ENCODE measurements at places on chromosomes 16 and 17.

- peak; percentile 84 for DNase-seq
- no peaks in the 10 kb centered on the region for H3K4me1 ChIP-seq
- H3K27me3 ChIP-seq, result no peaks in the 10 kb centered on the region
- H3K4me3 ChIP-seq, result no peak overlapping the region
These were observed 7.3 kb upstream of the IL34 start for GRCh38 chr16:70638814-70639792.

DNA sequence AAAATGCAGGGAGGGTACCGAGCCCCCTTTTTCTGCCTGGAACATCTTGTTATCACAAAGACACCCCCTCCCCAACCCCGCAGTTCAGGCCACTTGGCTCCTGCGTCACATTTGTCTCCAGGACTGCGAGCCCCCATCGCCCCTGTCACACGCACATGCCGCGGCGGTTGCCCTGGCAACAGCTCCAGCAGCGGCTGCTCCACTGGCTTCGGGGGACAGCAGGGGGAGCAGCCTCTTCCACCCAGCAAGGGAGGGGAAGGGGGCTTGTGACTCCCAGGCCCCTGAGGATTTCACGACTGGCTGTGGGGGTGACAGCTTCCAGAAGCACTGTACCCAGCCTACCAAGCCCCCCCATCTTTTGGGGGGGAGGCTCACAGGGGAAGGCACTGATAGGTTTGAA, 2.6 kb downstream of the BAIAP3 start:
- H3K4me3 ChIP-seq, result no peak overlapping the region
- H3K27ac ChIP-seq, result no peak overlapping the region
- no peaks in the 10 kb centered on the region for H3K36me3 ChIP-seq
- H3K4me1 ChIP-seq, result peaks cover 34% of the 10 kb centered on the region

DNA sequence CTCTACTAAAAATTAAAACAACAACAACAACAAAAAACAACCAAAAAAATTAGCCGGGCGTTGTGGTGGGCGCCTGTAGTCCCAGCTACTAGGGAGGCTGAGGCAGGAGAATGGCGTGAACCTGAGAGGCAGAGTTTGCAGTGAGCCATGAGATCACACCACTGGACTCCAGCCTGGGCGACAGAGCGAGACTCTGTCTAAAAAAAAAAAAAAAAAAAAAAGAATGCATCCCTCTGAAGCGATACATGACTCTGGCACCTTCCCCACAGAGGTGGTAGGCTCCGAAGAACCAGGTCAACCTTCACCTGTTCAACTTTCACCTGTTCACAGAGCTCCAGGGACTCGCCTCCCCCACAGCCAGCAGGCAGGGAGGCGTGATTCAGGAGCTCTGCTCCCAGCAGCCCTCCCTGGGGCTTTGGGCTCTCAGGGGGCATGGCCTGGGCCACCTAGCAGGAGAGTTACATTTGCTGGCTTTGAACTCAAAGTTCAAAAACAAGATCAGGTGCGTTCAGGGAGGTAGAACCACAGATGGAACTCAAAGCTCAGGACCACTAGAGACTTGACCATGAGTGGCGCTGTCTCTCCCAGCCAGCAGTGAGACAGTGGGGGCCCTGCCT, 5.6 kb downstream of the VAC14 start:
- peaks cover 10% of the 10 kb centered on the region for H3K4me1 ChIP-seq
- no peak overlapping the region for H3K27ac ChIP-seq
- no peak overlapping the region for H3K4me3 ChIP-seq
- H3K36me3 ChIP-seq, result no peaks in the 10 kb centered on the region
- no peaks in the 10 kb centered on the region for H3K27me3 ChIP-seq

DNA sequence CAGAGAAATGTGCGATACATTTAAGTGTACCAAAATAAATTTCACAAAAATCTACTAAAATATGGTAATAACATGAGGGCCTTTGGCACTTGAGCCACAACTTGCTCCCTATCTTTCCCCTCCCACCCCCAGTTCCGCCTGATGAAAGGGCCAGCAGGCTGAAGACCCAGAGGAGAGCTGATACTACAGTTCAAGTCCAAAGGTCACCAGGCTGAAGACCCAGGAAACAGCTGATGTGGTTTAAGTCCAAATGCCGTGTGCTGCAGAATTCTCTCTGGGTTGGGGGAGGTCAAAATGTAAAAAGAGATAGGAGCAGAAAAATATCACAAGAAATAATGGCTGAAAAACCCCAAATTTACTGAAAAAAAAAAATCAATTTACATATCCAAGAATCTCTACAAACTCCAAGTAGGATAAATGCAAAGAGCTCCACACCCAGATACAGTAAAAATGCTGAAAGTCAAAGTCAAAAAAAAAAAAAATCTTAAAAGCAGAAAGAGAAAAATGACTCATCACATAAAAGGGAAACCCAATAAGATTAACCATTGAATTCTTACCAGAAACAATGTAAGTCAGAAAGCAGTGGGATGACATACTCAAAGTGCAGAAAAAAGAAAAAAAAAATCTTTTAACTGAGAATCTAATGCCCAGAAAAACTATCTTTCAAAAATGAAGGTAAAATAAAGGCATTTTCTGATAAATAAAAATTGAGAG, 452.1 kb upstream of the ASIC2 start:
- H3K27me3 ChIP-seq, result no peaks in the 10 kb centered on the region
- no peak overlapping the region for H3K4me3 ChIP-seq
- H3K4me1 ChIP-seq, result no peaks in the 10 kb centered on the region
- no peak overlapping the region for H3K27ac ChIP-seq
- DNase-seq, result no peak
- H3K36me3 ChIP-seq, result no peaks in the 10 kb centered on the region

DNA sequence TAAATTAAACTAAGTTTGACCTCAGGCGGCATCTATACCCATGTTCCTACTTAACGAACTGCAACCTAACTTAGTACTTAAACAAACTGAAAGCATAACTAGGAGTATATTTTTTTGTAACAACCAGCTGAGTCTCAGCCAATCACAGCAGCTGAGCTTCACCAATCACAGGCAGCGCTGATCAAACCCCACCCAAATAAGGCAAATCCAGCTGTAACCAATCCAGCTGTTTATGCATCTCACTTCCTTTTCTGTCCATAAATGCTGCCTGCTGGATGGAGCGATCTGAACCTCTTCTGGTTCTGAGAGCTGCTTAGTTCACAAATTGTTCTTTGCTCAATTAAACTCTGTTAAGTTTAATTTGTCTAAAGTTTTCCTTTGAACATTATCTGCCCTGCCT, 131.3 kb downstream of the PMP22 start:
- peaks cover 4% of the 10 kb centered on the region for H3K4me1 ChIP-seq
- no peak overlapping the region for H3K4me3 ChIP-seq
- no peak overlapping the region for H3K27ac ChIP-seq
- H3K27me3 ChIP-seq, result no peaks in the 10 kb centered on the region
- DNase-seq, result no peak
- no peaks in the 10 kb centered on the region for H3K36me3 ChIP-seq

- no peaks in the 10 kb centered on the region for H3K27me3 ChIP-seq
- peaks cover 29% of the 10 kb centered on the region for H3K4me1 ChIP-seq
- DNase-seq, result no peak
- H3K36me3 ChIP-seq, result no peaks in the 10 kb centered on the region
- no peak overlapping the region for H3K4me3 ChIP-seq
- no peak overlapping the region for H3K27ac ChIP-seq
These were observed 3.2 kb downstream of the ANKRD13B start for GRCh38 chr17:29595943-29596774.

- no peak overlapping the region for H3K27ac ChIP-seq
- no peaks in the 10 kb centered on the region for H3K4me1 ChIP-seq
- H3K36me3 ChIP-seq, result no peaks in the 10 kb centered on the region
- DNase-seq, result no peak
- no peak overlapping the region for H3K4me3 ChIP-seq
These were observed 51.8 kb downstream of the LYRM1 start for GRCh38 chr16:20952139-20952920.

GRCh38 chr17:11273596-11273995, 32.6 kb downstream of the SHISA6 start:
- H3K4me1 ChIP-seq, result no peaks in the 10 kb centered on the region
- H3K27ac ChIP-seq, result no peak overlapping the region
- no peaks in the 10 kb centered on the region for H3K27me3 ChIP-seq
- DNase-seq, result no peak
- no peak overlapping the region for H3K4me3 ChIP-seq

DNA sequence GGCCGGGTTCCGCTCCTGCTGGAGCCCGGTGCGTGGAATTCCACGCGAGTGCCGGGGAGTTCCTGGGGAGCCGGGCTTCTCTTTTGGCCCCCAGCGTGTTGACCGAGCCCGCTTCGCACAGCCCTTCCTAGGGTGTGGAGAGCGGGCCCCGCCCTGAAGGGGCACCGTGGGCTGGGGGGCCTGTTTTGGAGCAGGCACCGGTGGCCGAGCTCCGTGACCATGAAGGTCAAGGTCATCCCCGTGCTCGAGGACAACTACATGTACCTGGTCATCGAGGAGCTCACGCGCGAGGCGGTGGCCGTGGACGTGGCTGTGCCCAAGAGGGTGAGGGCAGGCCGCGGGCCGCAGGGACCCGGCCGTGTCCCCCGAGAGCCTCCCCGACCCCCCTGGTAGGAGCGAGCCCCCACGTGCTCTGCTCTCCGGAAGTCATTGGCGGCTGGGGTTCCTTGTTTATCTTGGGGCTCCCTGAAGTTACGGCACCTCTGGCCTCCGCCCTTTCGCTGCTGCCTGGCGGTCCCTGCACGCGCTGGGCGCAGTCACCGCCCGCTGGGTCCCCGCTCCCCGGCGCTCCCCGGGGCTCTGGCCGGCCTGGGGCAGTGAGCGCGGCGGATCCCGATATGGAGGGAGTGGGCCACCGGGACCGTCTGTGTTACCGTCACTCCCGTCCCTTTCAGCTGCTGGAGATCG, 528 bp downstream of the HAGHL start:
- H3K27me3 ChIP-seq, result peaks cover 27% of the 10 kb centered on the region
- H3K36me3 ChIP-seq, result no peaks in the 10 kb centered on the region
- no peak overlapping the region for H3K27ac ChIP-seq
- no peak for DNase-seq
